ENCODE measurements at places on chromosomes 16 and 17.

GRCh38 chr17:80477647-80478478 lies 1.5 kb upstream of the NPTX1 start:
- peak; percentile 32 for DNase-seq

DNA sequence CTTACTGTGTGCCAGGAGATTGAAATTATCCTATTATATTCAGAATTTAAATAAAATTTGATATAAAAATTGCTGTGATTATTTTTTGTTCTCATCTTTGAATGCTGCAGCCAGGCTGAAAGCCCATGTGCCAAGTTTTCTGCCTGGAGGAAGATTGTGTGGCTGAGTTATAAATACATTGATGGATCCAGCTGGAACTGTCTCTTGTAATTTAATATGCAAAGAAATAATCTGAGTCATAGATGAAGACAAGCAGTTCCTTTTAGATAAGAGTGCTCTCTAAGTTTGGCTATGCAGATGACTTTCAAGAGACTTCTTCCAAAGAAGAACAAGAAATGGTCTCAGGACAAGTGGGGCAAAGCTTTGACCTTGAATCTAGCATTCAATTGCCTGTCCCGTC lies 871.0 kb downstream of the CDH11 start:
- peak; percentile 12 for DNase-seq

GRCh38 chr17:78933025-78933958 lies 8.1 kb upstream of the TIMP2 start:
- DNase-seq, result peak; percentile 96

DNA sequence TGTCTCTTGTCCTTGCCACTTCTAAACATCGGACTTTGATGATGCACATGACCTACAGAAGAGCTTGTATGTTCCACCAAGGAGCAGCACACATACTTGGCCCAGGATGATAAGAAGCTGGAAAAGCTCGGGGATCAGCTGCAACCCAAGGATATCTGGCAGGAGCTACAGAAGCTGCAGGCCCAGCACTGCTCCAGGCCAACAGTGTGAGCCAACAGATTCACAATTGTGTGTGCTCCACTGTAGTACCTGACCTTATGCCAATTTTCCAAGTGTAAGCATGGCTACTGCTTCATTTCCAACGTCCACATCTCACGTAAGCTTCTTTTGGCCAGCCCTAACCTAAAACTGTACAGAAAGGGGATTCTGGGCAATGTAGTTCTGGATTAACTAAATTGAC lies 83.4 kb downstream of the COX10 start:
- DNase-seq, result no peak

GRCh38 chr17:48724251-48725003 lies 1.4 kb downstream of the PRAC2 start:
- DNase-seq, result peak; percentile 72

DNA sequence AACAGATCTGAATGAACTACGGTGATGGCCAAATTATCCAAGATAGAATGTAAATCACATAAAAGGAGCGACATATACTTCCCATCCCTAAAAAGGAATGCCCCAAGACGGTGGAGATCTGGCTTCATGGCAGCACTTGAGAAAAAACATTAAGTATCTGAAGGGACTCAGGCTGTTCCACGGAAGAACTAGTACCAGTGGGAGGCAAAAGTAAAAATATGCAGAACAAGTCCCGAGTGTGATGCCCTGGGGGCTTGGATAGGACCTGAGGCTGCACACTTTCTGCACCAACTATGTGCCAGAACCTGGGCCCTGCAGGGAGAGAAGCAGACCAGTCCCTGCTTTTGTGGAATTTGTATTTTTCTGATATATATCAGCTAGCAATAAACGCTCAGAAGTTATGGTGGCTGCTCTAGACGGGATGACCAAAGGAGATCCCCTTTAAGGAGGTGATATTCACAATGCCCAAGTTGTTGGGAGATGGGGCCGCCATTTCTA lies 539 bp upstream of the CKLF start:
- DNase-seq, result no peak

DNA sequence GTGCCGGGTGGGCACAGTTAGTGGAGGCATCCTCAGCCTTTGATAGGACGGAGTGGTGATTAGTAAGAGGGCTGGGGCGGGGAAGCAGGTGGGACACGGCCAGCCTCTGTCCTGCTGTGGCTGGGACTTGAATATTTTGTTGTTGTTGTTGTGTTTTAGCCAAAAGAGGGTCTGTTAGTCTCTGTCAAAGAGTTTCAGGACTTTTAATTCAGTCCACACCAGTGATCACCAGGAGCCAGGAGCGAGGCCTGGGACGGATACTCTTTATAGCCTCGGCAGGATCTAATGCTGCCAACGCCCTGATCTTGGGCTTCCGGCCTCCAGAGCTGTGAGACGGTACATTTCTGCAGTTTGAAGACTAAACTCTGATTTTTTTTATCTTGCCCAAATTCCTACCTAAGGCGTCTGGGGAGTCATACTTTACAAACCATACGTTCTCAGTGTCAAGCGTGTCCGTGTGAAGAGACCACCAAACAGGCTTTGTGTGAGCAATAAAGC lies 2.9 kb upstream of the RNF213 start:
- no peak for DNase-seq

- DNase-seq, result no peak
These were observed 120.5 kb downstream of the HS3ST4 start for GRCh38 chr16:25812215-25812614.

- DNase-seq, result no peak
These were observed 855 bp downstream of the TUFM start for GRCh38 chr16:28845293-28845692.

DNA sequence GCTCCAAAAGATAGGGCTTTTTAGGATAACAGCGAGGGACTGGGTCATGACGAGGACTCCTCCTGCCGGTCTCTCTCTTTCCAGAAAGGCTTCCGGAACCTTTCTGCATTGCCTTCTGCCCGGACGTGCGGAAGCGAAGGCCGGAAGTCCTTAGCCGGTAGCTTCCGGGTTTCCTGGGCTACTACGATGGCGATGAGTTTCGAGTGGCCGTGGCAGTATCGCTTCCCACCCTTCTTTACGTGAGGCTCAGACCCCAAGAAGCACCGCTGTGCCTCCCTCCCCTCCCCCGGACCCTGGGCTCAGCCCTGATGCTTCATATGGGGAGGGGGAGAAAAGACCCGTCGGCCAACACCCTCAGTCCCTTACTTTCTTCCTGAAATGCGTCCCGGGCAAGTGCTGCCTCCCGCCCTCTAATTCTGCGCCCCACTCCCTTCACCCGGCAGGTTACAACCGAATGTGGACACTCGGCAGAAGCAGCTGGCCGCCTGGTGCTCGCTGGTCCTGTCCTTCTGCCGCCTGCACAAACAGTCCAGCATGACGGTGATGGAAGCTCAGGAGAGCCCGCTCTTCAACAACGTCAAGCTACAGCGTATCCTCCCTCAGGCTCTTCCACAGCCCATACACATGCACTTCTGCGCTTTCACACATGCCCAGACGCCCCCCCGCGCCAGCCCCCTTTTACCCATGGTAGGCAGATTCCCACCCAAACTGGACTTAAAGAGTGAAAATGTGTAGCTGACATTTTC lies at the start of gene VPS25:
TSS of gene VPS25 (plus strand) at position 160 of the 746 bp plus-strand sequence. CDS start at position 187, 27 bp downstream.
- DNase-seq, result peak; percentile 87

DNA sequence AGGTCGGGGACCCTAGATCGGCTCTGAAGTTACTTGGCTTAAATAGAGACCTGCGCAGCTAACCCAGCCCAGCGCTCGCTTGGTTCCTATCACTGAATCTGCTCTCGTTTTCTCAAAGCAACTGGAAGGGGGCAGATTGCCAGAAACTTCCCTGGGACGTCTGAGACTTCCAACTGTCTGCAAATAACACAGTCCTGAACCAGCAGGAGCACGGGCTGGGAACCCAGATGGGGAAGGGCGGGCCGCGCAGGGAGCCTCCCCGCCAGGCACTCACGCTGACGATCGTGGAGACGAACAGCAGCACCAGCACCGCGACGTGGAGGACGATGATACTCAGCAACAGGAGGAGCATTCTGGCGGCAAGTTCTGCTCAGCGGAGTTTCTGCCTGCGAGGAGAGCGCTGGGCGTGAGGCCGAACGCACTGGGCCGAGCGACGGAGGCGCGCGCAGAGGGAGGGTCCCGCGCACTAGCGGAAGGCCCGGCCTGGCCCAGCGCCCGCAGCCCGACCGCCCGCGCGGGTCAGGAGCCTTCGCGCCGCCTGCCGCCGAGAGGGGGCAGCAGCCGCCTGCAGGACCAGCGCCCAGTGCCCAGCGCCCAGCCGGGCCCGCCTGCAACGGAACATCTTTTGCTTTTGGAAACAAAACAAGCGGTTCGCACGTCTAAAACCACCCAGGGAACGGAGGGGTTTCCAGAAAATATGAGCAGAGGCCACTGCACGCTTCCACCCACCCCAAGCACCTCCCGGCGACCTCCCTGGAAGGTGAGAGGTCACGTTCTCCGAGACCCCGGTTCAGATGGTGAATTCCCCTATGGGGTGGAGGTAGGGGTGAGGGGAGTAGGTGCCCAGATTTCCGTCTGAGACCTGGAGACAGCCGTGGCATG lies 4.5 kb downstream of the PMP22 start:
- DNase-seq, result peak; percentile 89

- DNase-seq, result no peak
These were observed 18.4 kb downstream of the ZNF668 start for GRCh38 chr16:31055613-31056012.

- no peak for DNase-seq
These were observed 9.2 kb upstream of the NUDT16L1 start for GRCh38 chr16:4684058-4684715.

- DNase-seq, result no peak
These were observed 33.5 kb downstream of the ERCC4 start for GRCh38 chr16:13953501-13953900.

DNA sequence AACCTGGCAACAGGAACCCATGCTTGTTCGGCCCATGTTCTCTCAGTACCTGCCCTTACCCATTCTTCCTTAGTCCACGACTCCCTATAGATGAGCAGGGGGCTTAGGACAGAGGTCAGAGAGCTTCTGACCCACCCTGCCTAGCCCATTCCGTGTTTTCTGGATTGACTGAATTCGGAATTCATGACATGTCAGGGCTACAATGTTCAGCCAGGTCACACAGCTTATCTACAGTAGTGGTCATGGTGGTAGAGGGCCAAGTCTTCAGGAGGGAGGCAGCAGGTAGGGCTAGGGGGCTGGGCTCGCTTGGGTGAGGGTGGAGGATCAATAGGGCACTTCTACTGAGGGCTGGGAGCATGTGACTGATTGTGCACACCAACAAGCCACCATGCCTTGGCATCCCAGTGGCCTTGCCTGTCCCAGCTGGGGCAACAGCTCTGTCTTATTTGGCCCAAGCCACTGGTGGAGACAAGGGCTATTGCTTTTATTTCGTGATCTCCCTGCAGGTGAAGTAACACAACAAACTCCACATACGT lies 3.1 kb downstream of the HEXIM2 start:
- DNase-seq, result no peak

DNA sequence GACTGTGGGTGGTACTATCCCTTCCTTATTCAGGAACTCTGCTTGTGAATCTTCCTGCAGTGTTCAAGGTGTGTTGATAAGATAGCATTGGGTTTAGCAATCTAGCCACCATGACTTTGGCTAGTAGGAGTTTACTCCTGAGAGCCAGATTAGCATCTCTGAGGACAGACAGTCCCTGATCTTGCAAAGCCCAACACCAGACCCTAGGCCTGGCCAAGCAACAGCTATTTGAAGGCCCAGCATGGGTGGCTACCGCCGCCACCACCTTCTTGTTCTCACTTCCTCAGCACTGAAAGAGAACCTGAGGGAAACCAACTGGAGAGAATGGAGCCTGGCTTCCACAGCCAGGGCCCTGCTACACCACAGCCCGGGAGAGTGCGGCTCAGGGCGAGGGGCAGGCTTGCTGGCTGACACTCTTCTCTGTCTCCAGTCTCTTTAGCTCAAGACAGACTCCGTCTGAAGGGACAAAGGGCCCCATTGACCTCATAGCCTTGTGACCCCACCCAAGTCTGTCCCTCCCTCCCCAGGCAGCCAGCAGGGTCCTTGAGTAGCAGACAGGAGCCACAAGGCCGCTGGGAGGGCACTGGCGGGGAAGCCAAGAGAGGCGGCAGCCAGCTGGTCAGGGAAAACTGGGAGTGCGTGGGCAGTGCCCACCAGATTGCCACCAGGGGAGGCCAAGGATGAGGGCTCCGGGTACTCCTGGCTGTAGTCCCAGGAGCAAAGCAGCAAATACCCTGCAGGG lies 10.9 kb upstream of the ARHGAP23 start:
- DNase-seq, result no peak

- no peak for DNase-seq
These were observed 27.8 kb downstream of the CCL4 start for GRCh38 chr17:36131421-36131820.

DNA sequence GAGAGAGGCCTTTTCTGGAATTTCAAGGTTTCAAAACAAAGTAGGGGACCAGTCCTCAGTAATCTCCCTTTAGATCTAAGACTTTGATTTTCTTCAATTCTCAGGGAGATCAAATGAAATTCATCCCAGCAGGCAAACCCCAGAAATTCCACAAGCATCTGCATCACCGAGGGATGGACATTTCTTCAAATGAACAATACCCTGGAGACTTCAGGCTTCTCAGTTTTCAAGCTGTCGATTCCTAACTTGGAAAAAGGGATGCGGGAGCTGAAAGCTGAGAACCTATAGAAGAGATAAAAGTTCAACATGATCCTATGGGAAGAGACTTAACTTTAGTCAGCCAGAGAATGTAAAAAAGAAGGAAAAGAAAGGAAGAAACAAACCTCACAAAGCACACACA lies 296.9 kb upstream of the CDH5 start:
- no peak for DNase-seq

DNA sequence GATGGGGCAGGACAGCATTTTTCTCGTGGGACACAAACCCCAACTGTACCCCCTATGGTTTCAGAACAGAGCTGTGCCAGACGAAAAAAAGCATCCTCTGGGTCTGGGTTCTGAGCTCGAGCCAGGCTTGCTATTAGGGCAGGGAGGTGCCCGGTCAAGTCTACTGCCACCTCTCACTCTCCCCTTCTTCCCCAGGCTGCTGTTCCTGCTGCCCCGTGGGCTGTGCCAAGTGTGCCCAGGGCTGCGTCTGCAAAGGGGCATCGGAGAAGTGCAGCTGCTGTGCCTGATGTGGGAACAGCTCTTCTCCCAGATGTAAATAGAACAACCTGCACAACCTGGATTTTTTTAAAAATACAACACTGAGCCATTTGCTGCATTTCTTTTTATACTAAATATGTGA lies 1.1 kb downstream of the MT1E start:
- no peak for DNase-seq

GRCh38 chr17:63688396-63689020 lies 11.4 kb downstream of the LIMD2 start:
- no peak for DNase-seq

- DNase-seq, result peak; percentile 5
These were observed 138.9 kb upstream of the CES5A start for GRCh38 chr16:56013962-56014552.

Data from AG10803 (cell line).